Activated T-helper 17 cell treated with anti-CD3 and anti-CD28 coated beads, Interleukin-2, amount 50 U/mL, for 72 hours (primary cell): ENCODE measurements at places on chromosomes 5 and 9. TPM values are rescaled to one million over a fixed set of nuclear protein-coding genes. Genes with fewer than 3 reads are reported as not detected.
A peak's percentile ranks its signal among the peaks of the same experiment; 100 is the strongest.

GRCh38 chr9:92970467-92970923, 23.2 kb downstream of the FGD3 start:
- ATAC-seq: peak; percentile 68

GRCh38 chr5:16009256-16009655, 170.3 kb downstream of the MARCHF11 start:
- ATAC-seq: no peak

GRCh38 chr5:143418140-143418866, 14.8 kb upstream of the NR3C1 start:
- ATAC-seq: peak; percentile 87

DNA sequence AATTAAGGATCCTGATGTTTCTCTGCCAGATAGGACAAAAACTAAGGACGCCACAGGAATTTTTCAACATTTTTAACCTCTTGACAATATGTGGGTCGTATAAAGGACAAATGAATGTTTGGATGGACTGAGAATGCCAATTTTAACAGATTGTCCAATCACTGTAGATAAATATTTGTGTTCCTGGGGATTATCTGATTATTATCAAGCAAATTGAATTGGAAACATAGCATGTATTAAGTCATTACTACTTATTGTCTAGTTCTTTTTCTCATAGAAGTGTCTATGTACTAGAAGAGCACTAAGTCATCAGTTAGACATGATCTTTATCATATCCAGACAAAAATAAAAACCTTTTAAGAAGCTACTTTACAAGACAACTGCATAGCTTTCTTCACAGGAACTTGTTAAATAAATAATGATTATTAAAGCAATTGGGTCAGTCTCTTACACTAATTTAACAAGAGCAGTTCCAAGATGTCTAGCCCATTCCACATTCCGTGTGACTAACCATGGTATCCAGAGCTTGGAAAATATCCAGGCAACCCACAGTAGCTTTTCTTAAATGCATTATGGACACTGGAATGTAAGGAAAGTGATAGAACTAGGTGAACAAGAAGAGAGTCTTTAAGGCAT, 127.5 kb upstream of the CDKN2B start:
- no peak for ATAC-seq

GRCh38 chr5:132478366-132478871, 12.2 kb downstream of the IRF1 start:
- ATAC-seq: no peak

DNA sequence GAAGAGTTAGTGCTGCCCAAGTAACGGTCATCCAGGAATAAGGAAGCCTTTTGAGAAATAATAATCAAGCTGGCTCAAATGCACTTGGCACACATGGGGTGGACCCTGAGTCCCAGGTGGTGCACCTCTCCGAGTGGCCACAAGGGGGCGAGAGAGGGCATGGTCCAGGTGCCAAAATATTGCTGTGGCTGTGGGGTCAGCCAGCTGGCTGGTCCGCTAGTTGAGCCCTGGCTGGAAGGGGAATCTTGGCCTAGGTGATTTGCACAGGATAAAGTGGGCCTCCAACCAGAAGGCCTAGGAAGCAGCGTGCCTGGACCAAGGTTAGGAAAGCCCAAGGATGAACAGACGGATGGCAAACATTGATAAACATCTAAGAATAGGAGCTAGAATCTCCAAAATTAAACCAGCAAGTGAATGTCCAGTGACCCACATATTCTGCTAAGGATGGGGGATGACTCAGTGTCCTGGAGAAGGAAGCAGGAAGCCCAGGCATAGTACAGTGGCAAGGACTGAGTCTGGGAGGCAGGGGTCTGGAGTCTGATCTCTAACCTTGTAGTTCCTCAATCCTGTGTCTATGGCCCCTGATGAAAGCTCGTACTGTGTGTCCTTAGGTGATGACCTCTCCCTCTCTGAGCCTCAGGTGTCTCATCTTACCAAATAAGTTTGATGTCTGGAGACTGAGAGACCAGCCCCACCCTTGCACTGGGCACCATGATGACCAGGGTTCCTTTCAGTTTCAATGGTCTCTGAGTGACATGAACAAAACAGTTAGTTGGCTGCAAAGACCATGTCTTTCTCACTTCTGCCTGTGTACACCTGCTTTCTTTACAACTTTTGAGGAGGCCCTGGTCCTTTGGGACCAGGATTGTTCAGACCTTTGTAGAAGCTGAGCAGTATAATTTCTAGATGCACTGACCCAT, 19.2 kb upstream of the SHB start:
- ATAC-seq: peak; percentile 59

- peak; percentile 48 for ATAC-seq
Measured at GRCh38 chr9:2583308-2584013, 38.1 kb upstream of the VLDLR start.

- no peak for ATAC-seq
Measured at GRCh38 chr9:97321691-97322090, 14.2 kb downstream of the CCDC180 start.

DNA sequence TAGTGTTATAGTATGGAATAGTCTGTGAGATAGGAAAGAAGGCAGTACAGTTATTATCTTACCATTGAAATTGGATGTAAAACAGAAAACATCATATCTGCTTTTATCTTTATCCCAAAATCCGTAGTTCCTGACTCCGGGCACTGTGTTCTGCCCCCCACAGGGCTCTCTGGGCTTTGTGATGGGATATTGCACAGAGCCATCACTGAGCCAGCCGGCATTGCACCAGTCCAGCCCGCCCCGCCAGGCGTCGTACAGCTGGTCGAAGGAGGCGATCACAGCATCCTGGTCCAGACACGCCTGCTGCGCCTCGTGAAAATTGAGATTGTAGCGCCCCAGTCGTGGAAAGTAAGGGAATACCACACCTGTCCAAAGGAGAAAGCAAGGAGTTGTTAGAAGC, 76.4 kb downstream of the HAPLN1 start:
- no peak for ATAC-seq

DNA sequence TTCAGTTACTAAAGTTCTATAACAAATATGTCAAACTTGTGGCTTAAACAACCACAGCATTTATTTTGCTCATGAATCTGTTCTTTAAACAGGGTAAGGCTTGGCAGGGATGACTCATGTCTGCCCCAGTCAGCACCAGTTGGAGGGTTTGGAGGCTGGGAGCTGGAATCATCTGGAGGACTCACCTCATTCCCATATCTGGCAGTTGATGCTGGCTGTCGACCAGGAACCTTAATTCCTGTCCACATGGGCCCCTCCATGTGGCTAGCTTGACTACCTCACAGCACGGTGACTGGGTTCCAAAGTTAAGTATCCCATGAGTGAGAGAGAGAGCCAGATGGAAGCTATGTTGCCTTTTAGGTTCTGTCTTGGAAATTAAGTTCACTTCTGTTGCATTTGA, 13.8 kb upstream of the CCL28 start:
- ATAC-seq: no peak

- ATAC-seq: peak; percentile 24
Measured at GRCh38 chr9:91949392-91949945, 559 bp downstream of the ROR2 start.

- ATAC-seq: no peak
Measured at GRCh38 chr9:17751486-17751885, 172.6 kb downstream of the SH3GL2 start.

DNA sequence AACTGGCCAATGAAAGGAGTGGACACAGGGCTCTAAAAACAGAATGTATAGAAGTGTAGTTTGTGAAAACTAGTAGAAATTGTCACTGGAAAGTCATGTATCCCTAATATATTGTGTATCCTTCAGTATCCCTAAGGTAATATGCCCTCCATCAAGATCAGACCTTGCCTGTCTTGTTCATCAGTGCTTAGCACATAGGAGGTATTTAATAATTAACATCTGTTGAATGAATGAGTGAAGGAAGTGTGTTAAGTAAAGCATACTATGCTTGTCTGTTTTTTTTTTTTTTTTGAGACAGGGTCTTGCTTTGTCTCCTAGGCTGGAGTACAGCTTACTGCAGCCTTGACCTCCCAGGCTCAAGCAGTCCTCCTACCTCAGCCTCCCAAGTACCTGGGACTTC, 15.8 kb downstream of the GAPVD1 start:
- no peak for ATAC-seq

Gene SLC1A3
- total RNA-seq: 0.26 TPM

Gene ANKRD18A
- 5.7 TPM for total RNA-seq

Gene PHYHD1
- total RNA-seq: 0.77 TPM

Gene RMND5B
- 15.9 TPM for total RNA-seq

Gene ITK
- 277 TPM for total RNA-seq

Gene PLAC8L1
- total RNA-seq: 0.45 TPM
